ENCODE measurements at places on chromosomes 5 and 9. TPM values are rescaled to one million over a fixed set of nuclear protein-coding genes. Genes with fewer than 3 reads are reported as not detected.

Gene PLAA
- 46.0 TPM for total RNA-seq

Gene TLR4
- not detected for total RNA-seq

Gene ADAMTS6
- total RNA-seq, result 13.0 TPM

- H3K27ac ChIP-seq, result no peak overlapping the region
- H3K4me1 ChIP-seq, result peaks cover 5% of the 10 kb centered on the region
- H3K4me3 ChIP-seq, result no peak overlapping the region
- peaks cover 4% of the 10 kb centered on the region for H3K36me3 ChIP-seq
Measured at GRCh38 chr9:120654272-120654671, 60.0 kb downstream of the MEGF9 start.

- H3K27ac ChIP-seq, result peak overlapping the region; percentile 90
- no peaks in the 10 kb centered on the region for H3K36me3 ChIP-seq
- no peaks in the 10 kb centered on the region for H3K27me3 ChIP-seq
- no peak for DNase-seq
- H3K4me1 ChIP-seq, result peaks cover 25% of the 10 kb centered on the region
Measured at GRCh38 chr5:124289130-124289529, 457.3 kb downstream of the ZNF608 start.

GRCh38 chr9:112921549-112921948 lies 30.9 kb upstream of the SLC46A2 start:
- DNase-seq, result no peak
- H3K36me3 ChIP-seq, result no peaks in the 10 kb centered on the region
- no peak overlapping the region for H3K27ac ChIP-seq
- no peaks in the 10 kb centered on the region for H3K4me1 ChIP-seq
- H3K27me3 ChIP-seq, result peaks cover 37% of the 10 kb centered on the region

Data from progenitor cell of endocrine pancreas (in vitro differentiated cells).